Astrocyte of the spinal cord (primary cell): ENCODE measurements at places on chromosomes 11 and 22.
A peak's percentile ranks its signal among the peaks of the same experiment; 100 is the strongest.

DNA sequence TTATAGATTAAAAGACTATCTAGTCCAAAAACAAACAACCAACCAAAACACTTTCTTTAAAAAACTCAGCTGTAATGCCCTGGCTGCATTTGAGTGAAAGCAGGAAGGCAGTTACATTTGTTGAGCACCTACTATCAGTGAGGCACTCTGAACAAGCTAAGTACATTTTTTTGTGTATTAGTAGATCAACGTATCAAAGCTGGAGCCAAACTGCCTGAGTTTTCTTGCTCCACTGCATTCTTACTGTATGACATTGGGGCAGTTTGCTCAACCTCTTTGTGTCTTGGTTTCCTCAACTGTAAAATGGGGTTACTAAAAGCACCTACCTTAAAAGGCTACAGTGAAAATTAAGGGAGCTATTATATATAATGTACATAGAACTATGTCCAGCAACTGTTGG, 22.0 kb downstream of the COA4 start:
- no peak for DNase-seq

GRCh38 chr11:123145220-123145619, 49.8 kb downstream of the CLMP start:
- DNase-seq: peak; percentile 62

DNA sequence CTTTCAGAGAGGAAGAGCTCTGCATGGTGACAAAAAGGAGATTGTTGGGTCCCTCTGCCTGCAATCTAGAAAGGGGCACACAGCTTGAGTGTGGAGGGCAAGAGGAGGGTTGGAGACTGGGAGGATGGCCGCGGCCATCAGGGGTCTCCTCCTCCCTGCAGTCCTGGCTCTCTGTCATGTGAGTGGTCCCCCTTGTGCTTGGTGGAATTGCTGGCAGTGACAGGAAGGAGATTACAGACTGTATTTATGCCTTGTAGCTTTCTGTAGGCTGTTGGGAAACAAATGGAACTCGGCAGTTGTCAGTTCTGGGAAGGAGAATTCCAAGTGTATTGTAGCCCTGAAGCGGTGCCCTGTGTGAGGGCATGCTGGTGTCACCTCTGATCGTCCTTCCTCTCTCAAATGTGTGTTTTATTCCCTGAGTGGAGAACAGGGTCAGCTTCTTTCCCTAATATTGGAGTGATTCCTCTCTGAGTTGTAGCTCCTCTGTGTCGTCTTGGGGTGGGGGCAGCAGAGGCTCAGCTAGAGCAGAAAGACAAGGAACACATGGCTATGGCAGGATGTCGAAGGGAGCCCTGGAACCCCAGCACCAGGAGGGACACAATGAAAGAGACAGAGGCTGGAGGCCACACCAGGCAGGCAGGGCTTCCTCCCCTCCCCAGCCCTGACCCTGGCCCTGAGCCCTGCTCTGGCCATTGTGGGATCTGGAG, 163.1 kb downstream of the PKNOX2 start:
- DNase-seq: no peak

DNA sequence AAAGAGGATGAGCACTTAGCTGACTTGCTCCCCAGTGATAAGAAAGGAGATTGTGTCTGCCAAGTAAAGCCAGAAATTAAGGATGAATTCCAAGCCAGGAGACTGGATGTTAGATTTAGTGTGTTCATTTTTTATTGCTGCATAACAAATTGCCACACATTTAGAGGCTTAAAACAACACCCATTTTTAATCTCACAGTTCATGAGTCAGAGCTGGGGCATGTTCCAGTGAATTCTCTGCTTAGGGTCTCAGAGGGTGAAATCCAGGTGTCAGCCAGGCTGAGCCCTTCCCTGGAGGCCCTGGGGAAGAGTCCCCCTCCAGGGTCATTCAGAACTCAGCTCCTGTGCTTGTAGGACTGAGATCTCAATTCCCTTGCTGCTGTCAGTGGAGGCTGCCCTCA, 352.8 kb downstream of the BUD13 start:
- no peak for DNase-seq

- peak; percentile 85 for DNase-seq
Measured at GRCh38 chr22:29369460-29369859, 18.9 kb downstream of the AP1B1 start.

- no peak for DNase-seq
Measured at GRCh38 chr11:73077454-73077853, 64.7 kb downstream of the FCHSD2 start.

DNA sequence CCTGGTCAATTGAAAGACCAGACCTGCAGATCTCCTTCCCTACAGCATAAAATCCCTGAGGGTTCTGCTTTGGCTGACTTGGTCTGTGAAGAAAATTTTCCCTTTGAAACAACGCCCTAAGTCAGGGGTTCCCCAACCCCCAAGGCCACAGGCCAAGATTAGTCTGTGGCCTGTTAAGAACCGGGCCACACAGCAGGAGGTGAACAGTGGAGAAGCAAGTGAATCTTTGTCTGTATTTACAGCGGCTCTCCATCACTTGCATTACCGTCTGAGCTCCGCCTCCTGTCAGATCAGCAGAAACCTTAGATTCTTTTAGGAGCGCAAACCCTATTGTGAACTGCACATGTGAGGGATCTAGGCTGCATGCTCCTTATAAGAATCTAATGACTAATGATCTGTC, 38.2 kb downstream of the CCDC83 start:
- no peak for DNase-seq
